NK-92 treated with Interleukin-12 subunit alpha and Interleukin-12 subunit beta, amount 100 ng/mL, for 24 hours (cell line): ENCODE measurements at places on chromosomes 11 and 22.

DNA sequence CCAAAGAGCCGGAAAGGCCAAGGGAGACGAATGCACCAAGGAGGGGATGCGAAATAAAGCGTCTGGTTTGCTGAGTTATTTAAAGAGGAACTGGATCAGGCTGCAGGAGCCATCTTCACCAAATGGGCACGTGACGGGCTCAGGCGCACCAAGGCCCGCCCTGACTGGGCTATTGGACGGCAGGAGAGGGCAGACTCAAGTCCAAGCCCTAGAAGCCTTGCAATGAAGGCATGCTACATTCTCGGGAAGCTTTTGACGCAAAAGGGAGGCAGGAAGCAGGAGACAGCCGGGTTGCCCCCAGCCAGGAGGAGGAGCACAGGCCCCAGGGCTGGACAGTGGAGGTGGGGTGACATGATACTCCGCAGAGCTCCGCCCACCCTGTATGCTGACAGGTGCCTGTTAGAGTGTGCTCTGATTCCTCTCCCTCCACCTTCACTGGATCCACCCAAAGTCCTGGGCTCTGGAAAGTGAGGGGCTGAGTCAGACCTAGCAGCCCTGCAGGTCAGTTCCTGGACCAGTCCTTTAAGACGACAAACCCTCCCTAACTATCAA is 41.5 kb upstream of the BID start:
- no peak for DNase-seq

DNA sequence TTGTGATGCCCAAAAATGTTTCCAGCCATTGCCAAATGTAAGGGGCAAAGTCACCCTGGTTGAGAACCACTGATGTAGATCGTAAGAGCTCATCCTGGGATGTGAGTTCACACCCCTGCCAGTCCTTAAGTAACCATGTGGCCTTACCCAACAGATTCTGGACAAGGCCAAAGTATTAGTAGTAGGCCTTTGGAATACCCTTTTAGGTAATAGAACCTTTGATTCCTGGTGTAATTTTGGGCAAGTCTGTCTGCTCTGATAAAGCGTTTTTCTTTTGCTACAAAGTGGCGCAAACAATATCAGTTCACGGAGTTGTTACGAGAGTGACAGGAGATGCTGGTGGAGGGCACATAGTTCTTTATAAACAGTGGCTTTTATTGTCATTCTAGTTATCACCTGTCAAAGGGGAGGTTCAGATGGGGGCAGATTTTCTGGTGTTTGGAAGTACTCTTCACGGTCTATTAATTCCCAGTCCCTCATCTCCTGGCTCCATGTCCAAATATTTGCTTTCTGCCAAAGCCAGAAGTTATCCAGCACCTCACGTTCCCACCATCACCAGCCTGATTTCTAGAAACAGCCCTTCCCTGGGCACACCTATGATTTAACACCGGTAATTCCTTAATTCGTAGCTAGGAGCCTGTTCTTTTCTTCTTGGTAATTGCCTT is 73.8 kb upstream of the CRYBB3 start:
- no peak for DNase-seq

DNA sequence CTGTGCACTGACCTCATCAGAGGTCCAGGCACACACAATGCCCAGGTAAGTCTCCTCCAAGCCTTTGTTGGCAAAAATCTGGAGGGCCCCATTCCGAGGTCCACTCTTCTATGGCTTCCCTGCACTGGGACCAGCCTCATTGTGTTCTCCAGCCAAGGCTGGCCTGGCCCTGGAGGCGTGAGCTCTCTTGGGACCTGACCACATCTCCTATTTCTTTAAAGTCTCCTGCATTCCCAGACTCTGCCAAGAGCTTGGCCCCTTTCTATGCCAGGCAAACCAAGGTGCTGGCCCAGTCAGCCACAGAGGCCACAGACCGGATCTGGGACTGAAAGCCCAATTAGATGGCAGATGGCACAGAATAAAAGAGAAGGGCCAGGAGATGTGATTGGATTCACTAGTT is 55.1 kb downstream of the C11orf58 start:
- DNase-seq = no peak

GRCh38 chr11:109486129-109486528 is 64.1 kb downstream of the C11orf87 start:
- no peak for DNase-seq

DNA sequence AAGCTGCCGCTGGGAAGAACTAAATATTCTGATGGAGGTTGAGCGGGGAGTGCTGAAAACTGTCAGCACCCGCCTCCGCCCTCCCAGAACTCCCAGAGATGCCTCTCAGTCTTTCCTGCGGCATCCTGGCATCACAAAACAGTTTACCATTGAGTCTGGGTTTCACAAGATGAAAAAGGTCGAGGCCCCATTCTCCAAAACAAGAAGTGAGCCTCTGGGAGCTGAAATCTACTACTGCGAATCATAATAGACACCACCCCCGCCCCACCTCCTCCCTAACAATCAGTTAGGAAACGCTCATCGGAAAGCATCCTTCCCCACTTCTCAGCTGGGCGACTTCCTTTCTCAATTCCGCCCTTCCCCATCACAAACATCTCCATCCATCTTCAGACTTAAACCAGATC is 1.0 kb downstream of the SUN2 start:
- DNase-seq = no peak

DNA sequence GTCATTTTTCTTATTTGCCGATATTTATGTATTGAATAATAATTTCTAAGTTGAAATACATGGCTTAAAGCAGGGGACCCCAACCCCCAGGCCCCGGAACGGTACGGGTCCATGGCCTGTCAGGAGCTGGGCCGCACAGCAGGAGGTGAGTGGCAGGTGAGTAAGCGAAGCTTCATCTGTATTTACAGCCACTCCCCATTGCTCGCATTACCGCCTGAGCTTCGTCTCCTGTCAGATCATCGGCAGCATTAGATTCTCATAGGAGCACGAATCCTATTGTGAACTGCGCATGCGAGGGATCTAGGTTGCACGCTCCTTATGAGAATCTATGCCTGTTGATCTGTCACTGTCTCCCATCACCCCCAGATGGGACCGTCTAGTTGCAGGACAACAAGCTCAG is 4.5 kb downstream of the ZMAT5 start:
- no peak for DNase-seq

DNA sequence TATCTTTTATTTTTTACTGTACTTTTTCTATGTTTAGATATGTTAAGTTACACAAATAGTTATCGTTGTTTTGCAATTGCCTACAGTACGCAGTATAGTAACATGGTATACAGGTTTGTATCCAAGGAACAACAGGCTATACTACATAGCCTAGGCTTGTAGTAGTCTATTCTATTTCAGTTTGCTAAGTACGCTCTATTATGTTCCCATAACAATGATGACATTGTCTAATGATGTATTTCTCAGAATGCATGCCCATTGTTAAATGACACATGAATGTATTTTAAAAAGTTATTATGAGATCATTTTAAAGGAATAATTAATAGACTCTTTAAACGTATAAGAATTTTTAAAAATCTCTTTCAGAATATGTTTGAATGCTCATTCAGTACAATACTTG is 696.7 kb upstream of the CCDC90B start:
- no peak for DNase-seq

DNA sequence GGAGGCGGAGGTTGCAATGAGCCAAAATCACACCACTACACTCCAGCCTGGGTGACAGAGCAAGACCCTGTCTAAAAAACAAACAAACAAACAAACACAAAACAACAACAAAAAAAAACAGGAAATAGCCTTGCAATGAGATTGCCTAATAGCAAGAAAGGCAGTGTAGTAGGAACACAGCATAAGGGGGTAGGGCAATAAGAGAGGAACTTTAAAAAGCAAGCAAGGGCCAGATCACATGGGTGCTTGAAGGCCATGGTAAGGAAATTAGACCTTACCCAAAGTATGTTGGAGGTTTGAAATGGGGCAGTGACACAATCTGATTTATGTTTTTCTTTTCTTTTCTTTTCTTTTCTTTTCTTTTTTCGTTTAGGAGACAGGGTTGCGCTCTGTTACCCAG is 34.7 kb upstream of the NRIP3 start:
- no peak for DNase-seq

- DNase-seq = no peak
These were observed 414 bp upstream of the PNPLA3 start for GRCh38 chr22:43923191-43923590.

DNA sequence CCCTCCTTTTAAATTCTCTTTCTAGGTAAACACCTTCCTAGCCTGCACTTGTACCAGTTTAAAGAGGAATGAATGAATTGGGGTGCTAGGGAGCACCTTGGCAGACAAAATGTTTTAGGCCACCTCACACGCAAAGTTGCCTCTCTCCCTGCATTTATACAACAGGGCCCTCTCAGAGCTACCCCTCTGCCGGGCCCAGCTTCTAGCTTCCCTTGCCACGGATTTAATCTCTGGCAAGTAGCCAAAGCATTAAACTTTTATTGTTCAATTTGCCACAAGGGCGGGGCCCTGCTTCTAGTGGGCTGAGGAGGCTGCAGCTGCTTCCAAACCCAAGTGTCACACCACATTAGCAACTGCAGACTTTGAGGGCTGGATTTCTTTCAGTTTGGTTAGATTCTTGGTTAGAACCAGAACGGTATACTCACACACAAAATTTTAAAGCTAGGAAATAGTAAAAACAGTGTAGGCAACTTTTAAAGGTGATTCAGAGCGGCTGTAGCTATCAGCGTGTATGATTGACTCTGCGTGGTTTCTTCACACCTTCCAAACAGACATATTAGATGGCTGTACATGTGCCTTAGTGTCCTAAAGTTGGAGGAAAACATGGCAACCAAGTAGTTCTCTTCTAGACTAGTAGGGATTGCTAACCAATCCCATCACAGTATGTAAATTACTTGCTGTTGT is 6.5 kb downstream of the KREMEN1 start:
- DNase-seq = no peak

GRCh38 chr11:30143098-30143705 is 87.6 kb upstream of the FSHB start:
- no peak for DNase-seq

DNA sequence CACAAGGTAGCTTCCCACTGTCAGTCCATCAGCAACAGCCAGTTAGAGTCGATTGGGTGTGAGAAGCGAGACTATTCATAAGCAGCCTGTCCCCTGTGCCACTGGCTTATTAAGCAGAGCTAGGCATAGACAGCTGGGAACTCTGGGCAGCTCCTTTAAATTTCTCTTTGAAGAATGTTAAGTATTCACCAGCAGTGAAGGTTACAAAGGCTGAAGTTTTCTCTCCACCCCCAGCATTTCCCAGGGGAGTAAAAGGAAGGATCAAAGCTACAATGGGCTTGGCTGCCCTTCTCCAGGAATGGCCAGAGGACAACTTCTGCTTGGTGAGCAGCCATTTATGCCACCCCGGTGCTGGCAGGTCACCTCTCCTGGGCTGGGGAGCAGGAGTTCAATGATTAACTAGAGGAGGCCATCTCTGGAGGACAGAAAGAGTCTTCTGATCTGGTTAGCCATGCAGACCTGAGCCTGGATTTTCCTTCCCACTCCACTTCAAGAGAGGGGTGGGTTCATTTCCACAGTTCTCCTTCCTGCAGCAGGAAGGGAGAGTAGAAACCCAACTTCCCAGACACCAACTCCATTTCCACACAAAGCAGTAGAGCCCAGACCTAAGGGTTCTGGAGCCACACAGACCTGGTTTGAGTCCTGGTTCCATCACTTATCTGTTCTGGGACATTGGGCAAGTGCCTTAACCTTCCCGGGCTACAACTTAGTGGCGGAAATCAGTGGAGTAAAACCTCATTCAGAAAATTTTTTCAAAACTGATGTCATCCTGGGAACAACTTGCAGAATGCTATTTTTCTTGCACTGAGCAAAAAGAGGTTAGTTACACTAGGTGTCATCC is 22.6 kb downstream of the POU2AF3 start:
- no peak for DNase-seq

DNA sequence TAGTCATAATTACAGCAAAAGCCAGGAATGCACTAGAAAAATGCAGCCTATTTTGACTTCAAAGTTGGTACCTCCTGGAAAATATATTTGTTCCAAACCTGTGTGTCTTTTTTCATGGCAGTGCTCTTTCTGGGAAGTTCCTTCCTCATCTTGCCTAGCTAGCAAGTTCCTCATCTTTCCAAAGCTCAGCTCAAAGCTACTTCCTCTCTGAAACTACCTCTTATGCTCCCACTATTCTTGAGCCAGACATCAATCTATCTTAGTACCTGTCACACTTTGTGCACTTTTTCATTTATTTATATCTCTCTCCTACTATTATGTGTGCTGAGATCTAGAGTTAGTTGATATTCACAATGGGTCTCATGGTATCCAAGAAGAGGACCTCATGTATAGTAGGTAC is 191.6 kb upstream of the CCDC90B start:
- DNase-seq = no peak

DNA sequence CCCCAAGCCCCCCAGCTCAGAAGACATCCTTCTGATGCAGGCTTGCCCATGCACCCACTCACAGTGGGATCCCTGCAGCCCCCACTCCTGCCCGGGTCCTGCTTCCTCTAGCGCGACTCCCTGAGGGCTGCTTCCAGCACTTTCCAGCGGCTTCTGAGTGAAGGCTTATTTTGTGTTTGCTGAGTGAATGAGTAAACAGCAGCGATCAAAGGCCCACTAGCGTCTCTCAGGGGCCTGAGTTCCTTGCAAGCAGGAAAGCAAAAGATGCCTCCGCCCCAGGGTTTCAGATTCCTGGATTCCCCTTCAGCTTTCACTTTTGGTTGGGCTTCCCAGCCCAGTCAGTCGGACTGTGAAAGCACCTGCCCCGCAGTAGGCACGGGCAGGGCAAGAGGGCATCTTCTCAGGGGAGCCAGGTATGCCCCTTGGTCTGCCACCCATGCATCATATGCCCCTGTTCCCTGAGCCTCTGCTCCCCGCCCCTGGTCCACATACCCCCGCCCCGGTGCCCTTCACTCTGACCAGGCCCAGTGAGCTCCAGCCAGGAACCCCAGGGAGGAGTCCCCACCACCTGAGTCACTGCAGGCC is 9.2 kb downstream of the FADD start:
- no peak for DNase-seq

DNA sequence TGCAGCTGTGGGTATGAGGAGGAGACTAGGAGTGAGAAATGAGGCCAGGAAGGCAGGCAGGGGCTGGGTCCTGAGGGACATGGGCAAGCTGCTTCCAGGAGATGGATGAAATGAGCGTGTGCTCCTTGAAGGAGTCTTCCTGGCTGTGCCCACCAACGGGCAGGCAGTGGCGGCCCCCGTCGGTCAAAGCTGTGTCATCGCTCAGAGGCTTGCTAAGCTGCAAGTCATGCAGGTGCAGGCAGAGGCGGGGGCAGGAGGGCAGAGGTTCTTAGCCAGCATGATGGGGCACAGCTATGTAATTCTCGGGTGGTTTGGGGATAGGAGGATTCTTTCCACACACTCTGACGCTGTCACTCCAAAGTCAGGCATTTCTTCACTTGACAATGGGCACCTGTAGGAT is 12.5 kb upstream of the PEX26 start:
- no peak for DNase-seq

- no peak for DNase-seq
These were observed 480 bp downstream of the TRIM34 start for GRCh38 chr11:5625281-5625680.

DNA sequence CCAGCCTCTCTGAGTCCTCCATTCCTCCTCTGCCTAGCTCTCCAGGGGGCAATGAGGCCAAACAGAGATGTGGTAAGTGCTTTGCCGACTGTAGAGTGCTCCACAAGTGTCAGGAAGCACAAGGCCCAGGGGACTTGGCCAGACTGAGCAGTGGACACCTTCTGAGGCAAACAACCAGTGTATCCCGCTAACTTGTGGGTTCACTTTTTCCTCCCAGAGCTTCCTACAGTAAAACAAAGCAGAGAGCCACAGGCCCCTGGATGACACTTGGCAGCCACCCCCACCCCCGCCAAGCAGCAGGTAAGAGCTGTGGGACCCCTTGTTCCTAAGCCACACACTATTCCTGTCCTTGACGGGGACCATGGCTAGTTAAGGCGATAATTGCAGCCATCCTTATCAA is 160.9 kb downstream of the CACNA1I start:
- DNase-seq = no peak
